ENCODE measurements at places on chromosomes 11 and 22.

DNA sequence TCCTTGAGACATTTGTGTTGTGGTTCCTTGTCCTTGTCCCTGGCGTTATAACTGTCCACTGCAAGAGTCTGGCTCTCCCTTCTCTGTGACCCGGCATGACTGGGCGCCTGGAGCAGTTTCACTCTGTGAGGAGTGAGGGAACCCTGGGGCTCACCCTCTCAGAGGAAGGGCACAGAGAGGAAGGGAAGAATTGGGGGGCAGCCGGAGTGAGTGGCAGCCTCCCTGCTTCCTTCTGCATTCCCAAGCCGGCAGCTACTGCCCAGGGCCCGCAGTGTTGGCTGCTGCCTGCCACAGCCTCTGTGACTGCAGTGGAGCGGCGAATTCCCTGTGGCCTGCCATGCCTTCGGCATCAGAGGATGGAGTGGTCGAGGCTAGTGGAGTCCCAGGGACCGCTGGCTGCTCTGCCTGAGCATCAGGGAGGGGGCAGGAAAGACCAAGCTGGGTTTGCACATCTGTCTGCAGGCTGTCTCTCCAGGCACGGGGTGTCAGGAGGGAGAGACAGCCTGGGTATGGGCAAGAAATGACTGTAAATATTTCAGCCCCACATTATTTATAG is 23.0 kb downstream of the MYBPC3 start:
- no peak for DNase-seq

DNA sequence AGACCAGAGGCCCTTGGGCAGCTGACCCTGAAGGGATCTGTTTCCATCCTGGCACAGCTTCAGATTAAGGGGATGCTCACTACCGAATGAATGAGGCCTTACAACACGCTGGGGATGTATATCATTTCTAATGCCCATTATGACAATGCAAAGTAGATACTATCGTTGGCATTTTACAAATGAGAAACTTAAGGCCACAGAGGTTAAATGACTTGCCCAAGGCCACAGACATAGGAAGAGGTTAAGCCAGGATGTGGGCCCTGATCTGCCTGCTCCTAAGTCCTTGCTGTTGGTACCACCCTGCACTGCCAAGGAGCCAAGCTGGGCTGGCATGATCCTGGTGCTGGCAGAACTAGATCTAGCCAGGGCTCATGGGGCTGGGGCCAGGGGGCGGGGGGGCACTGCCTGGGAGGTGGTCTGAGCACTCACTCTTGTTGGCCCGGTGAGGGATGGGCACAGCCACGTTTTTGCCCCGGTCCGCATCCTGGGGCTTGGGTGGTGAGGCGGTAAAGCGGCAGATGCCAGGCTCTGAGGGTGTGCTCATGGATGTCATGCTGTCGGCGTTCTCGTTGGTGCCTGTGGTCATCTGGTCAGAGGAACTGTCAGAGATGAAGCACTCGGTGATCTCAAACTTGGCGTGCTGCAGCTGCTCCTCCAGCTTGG is 102.8 kb downstream of the CEP164 start:
- DNase-seq: no peak

- no peak for DNase-seq
These were observed 4.7 kb downstream of the SHANK2 start for GRCh38 chr11:71247551-71248250.

- DNase-seq: no peak
These were observed 76.2 kb downstream of the TSPAN18 start for GRCh38 chr11:44803009-44803408.

GRCh38 chr11:118913411-118914125 is 12.2 kb downstream of the BCL9L start:
- no peak for DNase-seq

All from T-helper 22 cell (primary cell).